ENCODE measurements at places on chromosomes 16 and 17.

GRCh38 chr16:13957197-13958078, 37.5 kb downstream of the ERCC4 start:
- peak; percentile 62 for DNase-seq

GRCh38 chr17:7887038-7887481, 1.5 kb upstream of the CHD3 start:
- DNase-seq: no peak

DNA sequence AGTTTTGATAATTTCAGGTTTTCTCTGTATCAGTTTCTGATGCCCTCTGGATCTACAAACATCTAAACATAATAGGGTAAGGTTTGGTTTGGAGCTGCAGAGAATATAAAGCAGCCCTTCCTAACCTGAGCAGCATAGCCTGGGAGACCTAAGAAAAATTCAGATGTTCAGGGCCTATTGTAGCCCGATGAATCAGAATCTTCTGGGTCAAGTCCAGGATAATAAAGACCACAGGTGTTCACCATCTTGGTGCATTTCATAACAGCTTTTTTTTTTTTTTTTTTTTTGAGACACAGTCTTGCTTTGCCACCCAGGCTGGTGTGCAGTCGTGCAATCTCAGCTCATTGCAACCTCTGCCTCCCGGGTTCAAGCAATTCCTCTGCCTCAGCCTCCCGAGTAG, 19.7 kb upstream of the ARHGAP17 start:
- no peak for DNase-seq

DNA sequence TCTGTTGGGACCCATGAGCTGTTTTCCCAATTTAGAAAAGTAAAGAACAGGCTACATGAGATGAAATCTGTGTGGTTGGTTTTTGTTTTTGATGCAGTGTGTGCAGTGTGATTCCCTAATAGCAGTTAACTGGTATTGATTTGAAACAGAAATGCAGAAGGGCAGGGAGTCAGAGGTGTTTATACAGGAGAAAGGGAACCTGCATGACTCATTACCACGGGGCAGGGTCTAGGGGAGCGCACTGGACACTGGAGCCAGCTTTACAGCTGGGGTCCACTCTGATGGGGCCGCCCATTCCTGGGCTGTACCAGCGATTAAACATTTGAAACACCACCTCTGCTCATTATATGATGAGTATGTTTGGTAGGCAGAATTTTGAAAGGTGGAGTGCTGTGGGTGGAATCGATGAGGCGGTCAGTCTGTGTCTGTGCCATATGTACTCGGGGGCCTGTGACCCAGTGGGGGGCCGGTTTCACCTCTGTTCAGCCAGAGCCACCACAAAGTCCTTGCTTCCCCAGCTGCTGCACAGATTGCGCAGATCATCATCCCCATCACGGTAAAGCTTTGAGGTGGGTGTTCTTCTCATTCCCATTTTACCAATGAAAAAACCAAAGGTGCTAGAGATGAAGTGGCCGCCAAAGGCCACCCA, 142.5 kb downstream of the CMIP start:
- DNase-seq: no peak

DNA sequence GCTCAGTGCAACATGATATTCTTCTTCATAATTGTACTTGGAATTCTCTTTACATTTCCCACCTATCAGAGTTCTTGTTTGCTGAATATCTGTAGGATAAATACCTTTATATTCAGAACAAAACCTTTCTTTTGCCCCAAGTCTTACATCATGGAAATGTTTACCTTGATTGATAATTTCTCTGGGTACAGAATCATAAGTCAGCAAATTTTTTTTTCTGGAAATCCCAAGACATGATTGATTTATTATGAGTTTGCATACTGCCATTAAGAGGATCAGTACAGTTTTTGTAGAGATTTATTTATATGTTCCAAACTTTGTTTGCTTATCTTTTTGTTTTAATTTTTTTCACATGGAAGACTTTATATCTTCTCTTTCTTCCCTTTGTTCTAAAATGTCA, 699.8 kb upstream of the KIF2B start:
- DNase-seq: no peak

GRCh38 chr17:10646392-10646990, 10.6 kb downstream of the MYH3 start:
- DNase-seq: peak; percentile 71

DNA sequence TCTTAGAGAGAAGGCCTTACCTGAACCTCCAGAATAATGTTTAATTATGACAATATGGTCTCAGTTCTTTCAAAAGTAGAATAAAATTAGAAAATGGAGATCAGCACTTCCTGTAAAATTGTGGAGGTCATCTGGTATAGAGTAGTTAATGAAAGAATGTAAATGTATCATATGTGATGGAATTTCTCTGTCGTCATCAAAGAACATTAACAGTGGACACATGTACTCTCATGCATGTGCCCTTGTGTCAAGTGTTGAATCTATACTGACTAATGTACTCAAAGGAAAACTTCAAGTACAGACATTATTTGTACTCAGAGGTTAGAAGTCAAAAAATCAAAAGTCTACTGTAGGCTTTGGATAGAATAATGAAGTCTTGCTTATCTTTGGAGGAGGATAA, 129.2 kb upstream of the MYOCD start:
- DNase-seq: no peak

GRCh38 chr16:56625943-56626654, 518 bp downstream of the MT1E start:
- peak; percentile 81 for DNase-seq

DNA sequence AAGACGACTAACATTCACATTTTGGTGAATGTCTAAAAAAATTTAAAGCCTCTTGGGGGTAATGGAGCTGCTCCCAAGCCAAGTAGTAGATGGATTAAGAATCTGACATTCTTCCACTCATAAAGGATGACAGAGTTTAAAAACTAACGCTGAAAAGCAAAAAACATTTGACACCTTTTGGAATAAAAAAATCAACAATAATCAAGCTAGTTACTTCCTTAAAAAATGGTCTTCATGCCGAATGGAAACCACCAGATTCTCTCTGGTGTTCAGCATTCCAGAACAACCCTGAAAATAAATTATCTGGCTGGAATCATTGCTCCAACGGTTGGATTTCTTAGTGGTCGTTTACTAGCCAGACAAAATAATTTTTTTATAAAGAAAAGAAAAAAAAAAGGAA, 18.0 kb downstream of the HLF start:
- no peak for DNase-seq

DNA sequence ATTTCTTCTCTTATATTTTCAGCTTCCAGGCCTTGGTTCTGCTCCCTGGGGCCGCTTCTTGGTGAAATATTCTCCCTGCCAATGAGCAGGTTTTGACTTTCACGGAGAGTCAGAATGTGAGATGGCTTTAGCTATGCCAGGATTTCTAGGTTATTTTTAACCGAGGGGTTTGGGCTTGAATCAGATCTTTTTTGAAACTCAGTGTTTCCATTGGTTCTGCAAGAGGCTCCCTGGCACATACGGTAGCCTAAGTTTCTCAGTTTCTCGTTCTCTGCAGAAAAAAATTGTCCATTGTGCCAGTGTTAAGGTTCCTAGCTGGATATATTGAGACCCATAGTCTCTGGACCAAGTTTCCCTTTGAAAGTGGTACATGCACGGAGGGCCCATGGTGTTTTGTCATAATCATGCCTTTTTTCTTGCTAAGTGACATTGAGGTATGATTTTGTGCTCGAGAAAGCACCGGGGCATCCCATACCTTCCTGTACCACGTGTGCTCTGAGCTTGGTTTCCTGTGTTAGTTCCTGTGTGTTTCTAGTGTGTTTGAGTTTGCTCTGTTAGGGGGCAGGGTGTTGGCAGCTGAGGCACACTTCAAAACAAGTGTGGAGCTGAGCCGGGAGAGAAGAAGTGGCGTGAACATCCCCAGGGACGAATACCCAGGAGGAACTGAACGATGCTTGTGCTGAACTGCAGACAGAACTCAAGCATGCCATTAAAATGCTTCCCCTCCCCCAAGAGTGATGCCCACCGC, 127.2 kb downstream of the HS3ST3B1 start:
- DNase-seq: no peak

GRCh38 chr16:71648921-71649320, 22.9 kb downstream of the MARVELD3 start:
- no peak for DNase-seq

DNA sequence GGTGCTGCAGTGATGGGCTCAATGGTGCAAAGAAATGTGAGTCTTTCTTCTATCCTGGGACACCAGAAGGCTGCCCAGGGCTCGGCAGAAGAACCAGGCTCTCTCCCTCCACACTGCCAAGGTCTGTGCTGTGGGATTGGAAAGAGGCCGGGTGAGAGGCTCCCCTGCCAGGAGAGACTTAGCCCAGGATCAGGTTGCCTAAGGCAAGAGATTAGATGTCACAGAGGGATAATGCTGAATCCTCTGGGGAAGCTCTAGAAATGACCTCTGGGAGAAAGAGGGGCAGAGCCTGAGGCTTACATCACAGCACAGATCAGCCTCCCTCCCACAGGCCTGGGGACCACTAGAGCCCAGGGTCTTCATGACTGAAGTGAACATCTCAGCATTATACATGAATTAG, 5.7 kb upstream of the DOC2B start:
- no peak for DNase-seq

DNA sequence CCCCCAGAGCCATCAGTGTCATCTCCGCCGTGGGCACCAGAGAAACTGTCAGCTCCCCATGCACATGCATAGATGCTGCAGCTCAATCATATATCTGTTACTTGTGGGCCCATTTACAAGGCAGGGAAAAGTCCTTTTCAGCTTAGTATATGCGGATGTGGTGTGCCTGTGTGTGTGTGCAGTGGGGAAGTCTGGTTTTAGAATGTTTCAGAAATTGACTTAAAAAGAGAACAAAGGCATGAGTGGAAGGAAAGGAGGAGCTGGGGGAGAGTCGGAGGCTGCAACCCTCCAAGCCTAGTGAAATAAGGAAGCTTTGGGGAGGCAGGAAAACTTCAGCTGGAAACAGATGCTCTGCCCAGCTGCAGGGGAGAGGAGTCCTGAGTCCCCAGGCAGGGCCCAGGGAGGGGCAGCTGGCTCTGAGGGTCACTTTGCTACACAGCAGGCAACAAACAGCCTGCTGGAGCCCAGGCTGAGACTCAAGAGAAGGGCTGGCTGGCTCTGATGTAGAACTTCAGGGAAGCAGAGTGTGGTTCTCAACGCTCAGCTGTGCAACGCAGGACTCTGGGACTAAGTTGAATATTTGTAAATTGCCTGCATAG, 11.1 kb upstream of the CD300LD start:
- no peak for DNase-seq

- DNase-seq: no peak
Observed at GRCh38 chr16:48395375-48395774, 10.2 kb upstream of the SIAH1 start.

- no peak for DNase-seq
Observed at GRCh38 chr17:49508866-49509587, 13.9 kb downstream of the NGFR start.
